GM23248 (cell line): ENCODE measurements at places on chromosomes 4 and X. TPM values are rescaled to one million over a fixed set of nuclear protein-coding genes. Genes with fewer than 3 reads are reported as not detected.
A peak's percentile ranks its signal among the peaks of the same experiment; 100 is the strongest.

Gene NAT8L
- 0.03 TPM in 1 of 2 replicates, not detected in the other for polyA plus RNA-seq

DNA sequence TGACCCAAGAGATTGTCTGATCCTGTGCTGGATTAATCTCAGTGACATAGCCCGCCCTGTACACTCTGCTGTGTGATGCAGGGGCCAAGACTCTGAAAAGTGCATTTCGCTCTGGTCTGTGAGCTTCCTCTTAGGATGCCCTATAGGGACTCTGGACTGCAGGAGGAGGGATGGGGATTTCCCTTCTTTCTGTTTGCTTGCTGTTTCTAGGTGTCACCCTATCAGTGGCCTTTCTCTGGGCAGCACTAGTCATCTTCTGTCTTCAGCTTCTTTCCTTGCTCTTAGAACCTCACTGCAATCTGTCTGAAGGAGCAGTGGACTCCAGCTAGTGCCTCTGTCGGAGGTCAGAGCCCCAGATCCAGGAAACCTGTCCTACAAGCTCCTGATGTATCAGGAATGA is 34.5 kb upstream of the SCRG1 start:
- DNase-seq, result no peak

DNA sequence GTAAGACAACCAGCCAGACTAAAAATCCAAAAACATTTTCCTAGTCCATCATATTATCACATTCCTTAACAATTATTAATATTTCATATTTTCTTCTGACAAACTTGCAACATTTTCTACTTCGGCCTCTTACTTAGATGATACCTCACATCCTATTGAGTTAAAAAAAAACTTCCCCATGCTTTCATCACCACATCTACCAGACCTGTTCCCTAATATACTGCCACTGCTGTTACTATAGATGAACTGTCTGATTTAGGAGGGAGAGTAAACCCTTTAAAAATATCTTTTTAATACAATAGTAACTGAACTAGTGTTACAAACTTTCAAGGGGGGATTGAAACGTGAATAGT is 1.5 kb downstream of the FAM200B start:
- no peak for DNase-seq

Gene CSN1S1
- not detected in 2 replicates for polyA plus RNA-seq

- DNase-seq, result peak; percentile 98
Measured at GRCh38 chr4:185305979-185306442, 89.7 kb downstream of the LRP2BP start.

DNA sequence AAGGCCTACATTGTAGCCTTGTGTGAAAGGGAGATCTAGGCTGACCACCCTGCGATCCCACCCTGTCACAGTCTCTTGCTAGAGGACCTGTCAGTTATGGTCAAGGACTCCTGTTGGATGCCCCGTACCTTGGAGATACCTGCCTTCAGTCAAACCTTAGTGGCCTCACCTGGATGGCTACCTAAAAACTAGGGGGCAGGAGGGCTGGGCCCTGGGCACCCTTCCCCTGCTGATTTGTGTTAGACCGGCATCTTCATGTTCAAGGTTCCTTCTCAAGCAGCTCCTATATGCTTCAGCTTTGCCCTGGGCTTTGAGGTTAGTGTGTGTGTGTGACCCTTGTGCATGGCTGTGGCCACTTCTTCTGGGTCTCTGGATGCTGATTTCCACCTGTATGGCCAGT is 35.3 kb downstream of the CCKAR start:
- no peak for DNase-seq

DNA sequence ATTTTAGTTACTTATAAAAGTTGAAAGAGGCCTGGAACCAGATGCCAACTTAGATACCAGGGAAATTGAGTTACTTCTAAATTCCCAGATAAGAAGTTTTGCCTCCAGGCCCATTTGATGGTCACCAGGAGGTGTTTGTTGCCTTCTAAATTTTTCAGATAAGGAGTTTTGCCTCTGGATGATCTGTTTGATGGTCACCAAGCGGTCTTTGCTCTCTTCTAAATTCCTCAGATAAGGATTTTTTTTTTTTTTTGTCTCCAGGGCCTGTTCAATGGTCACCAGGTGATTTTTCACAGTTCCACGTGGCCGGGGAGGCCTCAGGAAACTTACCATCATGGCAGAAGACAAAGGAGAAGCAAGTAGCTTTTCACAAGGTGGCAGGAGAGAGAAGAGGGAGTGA is 66.5 kb downstream of the FAM9B start:
- DNase-seq, result no peak

Gene SSX1
- polyA plus RNA-seq, result not detected in 2 replicates

- DNase-seq, result no peak
Measured at GRCh38 chr4:102522031-102522440, 20.9 kb downstream of the NFKB1 start.

DNA sequence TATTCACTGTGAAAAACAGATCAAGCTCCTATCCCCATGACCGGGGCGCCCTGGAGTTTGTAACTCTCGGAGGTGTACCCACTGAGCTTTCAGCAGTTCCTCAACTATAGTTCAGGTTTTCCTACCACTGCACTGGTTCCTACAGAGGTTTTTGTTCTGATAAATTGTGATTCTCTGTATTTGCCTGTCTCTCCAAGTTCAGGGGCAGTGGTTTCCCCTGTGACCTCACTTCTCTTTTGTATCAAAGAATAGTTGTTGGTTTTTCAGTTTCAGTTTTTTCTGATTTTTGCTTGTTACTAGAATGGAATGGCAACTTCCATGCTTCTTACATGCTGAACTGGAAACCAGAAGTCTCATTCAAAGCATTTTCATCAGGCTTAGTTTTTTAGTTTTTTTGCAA is 56.8 kb upstream of the PLS3 start:
- no peak for DNase-seq

- DNase-seq, result no peak
Measured at GRCh38 chr4:156309031-156309430, 355.4 kb upstream of the CTSO start.

GRCh38 chrX:46637938-46638337 is 64.4 kb downstream of the CHST7 start:
- DNase-seq, result peak; percentile 39

Gene HERC5
- polyA plus RNA-seq, result 0.10 TPM in 2 replicates

Gene XAGE2
- polyA plus RNA-seq, result not detected in 2 replicates

- DNase-seq, result peak; percentile 18
Measured at GRCh38 chr4:106818764-106819163, 217.3 kb downstream of the DKK2 start.

DNA sequence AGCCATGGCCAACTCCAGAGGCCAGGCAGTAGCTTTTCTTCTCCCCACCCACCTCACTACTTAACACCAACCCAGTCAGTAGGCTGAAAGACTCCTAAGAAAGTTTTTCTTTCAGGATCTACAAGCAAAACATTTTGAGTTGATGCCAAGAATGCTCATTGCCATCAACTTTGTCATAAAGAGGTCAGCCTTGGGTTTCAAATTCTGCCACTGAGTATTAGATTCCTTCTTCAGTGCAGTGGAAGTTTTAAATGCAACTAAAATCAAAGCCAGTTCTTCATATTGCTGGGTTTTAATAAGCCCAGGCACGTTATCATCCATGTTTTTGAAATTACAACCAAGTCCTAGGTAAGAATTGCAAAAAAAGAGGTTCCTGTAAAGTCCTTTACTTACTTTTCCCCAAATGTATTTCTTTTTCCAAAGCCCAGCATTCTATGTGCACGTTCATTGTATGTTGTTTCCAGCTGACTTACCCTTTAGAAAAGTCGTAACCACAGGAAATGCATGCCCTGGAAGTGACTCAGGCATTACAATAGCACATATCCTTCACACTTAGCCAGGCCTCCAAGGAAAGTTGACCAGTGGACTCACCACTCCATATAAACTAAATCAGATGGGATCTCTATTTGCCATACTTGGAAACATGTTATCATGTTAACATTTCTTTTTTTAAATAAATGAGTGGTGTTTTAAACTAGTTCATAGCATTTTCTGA is 229.9 kb downstream of the SOX3 start:
- peak; percentile 77 for DNase-seq

- peak; percentile 36 for DNase-seq
Measured at GRCh38 chr4:141395246-141395830, 174.6 kb downstream of the ZNF330 start.

Gene SMIM43
- polyA plus RNA-seq, result 1.4 TPM in 2 replicates

- DNase-seq, result peak; percentile 56
Measured at GRCh38 chr4:84582988-84583875, at the start of gene CDS1. TSS of gene CDS1 (plus strand) at chr4:84583127. CDS start at chr4:84583402, 275 bp downstream.

Gene GAGE12J
- polyA plus RNA-seq, result not detected in 2 replicates

GRCh38 chrX:43815209-43815608 is 67.0 kb downstream of the MAOB start:
- no peak for DNase-seq

DNA sequence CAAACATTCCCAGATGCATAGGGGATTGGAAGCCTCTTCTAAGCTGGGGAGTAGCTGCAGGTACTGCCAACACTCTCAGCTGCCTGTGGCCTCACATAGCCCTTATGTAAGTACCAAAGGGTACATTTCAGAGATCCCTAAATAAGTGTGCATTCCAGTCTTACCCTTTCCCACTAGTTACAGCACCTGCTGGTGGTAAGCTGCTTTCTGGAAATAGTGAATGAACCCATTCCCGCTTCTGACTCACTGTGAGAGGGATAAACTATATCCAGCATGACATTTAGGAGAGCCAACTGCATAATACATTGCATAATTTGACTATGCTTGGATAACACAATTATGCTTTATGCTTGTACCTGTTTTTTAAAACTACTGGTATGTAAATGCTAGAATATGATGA is 149.0 kb downstream of the FAM13A start:
- peak; percentile 30 for DNase-seq
